NCI-H2171 treated with DMSO at 0.1 percent for 48 hours (cell line): ENCODE measurements at places on chromosomes 6 and 20.

GRCh38 chr6:157521362-157522335, 140.7 kb downstream of the ZDHHC14 start:
- no peak for DNase-seq

GRCh38 chr20:32474009-32474716, 111.0 kb downstream of the NOL4L start:
- no peak for DNase-seq

DNA sequence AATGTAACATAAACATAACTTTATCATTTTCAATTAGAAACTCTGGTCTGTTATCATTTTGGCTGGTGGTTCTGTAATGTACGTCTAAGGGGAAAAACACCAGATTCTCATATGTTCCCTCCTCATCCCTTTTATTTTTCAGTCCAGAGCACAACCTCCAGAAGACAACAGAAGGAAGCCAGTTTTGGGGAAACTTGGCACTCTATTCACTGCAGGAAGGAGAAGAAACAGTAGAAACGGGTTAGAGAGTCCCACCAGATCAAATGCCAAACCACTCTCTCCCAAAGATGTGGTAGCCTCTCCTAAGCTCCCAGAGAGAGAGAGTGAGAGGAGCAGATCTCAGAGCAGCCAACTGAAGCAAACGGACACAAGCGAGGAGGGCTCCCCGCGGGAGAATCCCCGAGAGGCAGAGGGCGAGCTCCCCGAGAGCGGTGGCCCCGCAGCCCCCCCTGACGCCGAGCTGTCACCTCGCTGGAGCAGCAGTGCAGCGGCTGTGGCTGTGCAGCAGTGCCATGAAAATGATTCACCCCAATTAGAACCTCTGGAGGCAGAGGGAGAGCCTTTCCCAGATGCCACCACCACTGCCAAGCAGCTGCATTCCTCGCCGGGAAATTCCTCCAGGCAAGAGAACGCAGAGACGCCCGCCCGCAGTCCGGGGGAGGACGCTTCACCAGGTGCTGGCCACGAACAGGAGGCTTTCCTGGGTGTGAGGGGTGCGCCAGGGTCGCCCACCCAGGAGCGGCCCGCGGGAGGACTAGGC, 117.8 kb downstream of the RTN4IP1 start:
- DNase-seq, result peak; percentile 5

DNA sequence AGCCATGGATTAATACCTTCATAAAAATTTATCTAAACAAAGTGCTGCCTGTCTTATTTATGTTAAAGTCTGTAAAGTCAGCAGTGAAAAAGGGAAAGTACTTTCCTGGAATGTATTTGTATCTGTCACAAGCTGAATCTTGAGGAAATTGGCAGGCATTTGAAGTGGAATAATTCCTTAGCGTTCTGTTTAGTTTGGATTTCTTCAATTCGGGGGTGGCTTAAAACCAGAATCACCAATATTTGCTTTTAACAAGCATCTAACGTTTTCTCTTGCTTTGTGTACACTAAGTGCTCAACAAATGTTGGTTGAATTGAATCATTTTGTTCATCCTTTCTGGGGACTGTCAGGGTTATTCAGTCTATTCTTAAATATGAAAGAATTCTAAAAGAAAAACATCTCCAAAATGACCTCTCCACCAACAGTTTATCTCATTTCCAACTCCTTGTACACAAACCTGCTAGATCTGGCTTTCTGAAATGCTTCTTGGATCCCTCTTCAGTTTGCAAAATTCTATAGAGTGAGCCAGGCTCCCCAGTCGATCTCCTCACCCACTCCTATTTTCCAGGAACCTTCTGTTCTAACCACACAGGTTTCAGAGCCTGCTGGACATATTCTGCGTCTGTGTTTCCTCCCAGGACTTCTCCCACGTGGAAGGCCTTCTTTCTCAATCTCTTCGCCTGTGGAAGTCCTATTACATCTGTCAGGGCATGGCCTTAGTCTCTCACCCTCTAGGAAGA, 2.0 kb upstream of the NPEPL1 start:
- no peak for DNase-seq

DNA sequence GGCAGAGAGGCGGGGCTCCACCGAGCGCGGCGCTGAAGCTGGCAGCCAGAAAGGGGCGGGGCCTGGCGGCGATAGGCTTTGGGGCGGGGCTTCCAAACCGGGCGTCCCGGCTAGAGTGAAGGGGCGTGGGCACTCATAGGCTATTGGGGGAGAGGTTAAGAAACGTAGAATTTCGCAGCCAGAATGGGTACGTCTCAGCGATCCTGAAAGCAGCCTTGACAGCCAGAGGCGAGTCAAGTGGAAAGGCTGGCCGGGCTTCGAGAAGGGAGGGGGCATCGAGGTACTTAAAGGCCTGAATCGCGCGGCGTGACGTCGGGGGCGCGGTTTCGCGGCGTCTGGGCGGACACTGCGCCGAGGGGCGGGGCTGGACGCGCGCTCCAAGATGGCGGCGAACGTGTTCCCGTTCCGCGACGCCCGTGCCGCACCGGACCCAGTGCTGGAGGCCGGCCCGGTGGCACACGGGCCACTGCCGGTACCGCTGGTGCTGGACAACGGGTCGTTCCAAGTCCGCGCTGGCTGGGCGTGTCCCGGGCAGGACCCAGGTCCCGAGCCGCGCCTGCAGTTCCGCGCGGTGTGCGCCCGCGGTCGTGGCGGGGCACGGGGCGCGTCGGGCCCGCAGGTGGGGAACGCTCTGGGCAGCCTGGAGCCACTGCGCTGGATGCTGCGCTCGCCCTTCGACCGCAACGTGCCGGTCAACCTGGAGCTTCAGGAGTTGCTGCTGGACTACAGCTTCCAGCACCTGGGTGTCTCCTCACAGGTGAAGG, at the start of gene ACTR5:
ACTR5 (plus strand) TSS at position 364 of the 764 bp plus-strand sequence; CDS start at position 383, 19 bp downstream.
- peak; percentile 97 for DNase-seq

DNA sequence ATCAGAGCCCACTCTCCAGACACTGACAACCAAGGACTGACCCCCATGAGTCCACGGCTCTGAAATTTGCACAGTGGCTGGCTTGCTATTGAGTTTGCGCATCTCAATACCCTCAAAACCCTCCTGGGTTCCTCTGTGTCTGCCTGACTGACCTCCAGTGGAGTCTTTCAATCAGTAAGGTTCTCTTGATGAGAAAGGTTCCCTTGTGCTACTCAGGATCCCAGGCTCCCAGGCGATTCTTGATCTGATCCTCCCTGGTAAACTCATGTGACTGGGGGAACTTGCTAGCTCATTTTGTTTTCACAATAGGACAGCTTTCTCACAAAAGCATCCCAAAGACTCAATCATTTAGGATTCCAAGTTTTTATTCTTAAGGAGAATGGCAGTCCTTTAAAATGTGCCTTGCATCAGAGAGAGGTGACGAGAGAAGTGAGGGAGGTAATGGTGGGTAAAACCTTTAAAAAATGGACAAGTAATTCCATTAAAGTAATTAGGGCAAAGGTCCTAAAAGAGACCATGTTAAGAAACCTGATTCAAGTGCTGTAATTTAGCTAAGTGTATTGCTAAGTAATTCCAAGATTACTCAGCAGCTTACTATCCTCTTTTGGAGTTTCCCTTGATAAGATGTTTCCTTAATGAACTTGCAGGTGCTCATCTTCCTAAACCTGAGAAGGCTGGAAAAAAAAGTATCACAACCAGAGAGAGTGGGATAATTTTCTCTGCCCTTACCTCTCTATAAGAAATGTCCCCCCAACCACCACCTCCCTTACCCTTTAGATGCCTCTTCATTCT, 304.7 kb upstream of the SGK1 start:
- DNase-seq, result no peak

GRCh38 chr6:44715188-44715587, 327.7 kb downstream of the CDC5L start:
- DNase-seq, result no peak

- no peak for DNase-seq
Observed at GRCh38 chr20:50600281-50600895, 90.2 kb downstream of the PTPN1 start.

- no peak for DNase-seq
Observed at GRCh38 chr6:157268396-157268795, 54.9 kb downstream of the TMEM242 start.

- DNase-seq, result no peak
Observed at GRCh38 chr6:97052896-97053295, 128.4 kb downstream of the KLHL32 start.

- no peak for DNase-seq
Observed at GRCh38 chr20:22663528-22664025, 79.2 kb upstream of the FOXA2 start.

GRCh38 chr6:138309695-138310094, 68.0 kb upstream of the SMIM28 start:
- no peak for DNase-seq

DNA sequence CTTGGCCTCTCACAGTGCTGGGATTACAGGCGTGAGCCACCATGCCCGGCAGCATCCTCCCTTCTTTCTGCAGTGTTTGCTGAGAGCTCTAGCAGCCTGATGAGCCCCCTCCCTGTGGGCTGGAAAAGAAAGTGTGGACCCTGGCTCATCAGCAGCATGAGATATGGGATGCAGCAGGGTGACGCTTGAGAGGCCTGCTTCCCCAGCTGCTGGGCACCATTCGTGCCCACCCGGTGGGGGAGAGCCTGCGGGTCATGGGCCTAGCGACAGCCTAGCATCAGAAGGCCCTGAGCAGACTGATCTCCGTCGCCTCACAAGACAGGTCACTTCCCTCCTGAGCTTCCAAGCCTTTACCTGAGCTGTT, 16.0 kb upstream of the CCDC167 start:
- no peak for DNase-seq

DNA sequence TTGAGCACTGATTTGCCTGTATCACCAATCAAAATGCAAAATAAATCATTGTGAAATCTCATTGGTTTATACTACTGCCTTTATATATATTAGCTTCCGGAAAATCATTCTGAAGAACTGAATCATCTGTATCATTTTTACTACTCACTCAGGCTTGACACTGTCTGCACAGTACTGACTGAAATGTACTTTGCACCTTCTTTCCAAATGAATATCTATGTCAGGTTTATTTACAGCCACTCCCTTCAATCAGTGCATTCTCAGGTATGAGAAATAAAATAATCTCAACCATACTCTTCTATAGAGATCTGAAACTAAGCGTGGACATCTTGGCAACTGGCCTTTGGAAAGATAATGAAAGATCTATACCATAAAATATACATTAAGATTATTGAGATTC, 2.7 kb downstream of the KHDRBS2 start:
- DNase-seq, result no peak

DNA sequence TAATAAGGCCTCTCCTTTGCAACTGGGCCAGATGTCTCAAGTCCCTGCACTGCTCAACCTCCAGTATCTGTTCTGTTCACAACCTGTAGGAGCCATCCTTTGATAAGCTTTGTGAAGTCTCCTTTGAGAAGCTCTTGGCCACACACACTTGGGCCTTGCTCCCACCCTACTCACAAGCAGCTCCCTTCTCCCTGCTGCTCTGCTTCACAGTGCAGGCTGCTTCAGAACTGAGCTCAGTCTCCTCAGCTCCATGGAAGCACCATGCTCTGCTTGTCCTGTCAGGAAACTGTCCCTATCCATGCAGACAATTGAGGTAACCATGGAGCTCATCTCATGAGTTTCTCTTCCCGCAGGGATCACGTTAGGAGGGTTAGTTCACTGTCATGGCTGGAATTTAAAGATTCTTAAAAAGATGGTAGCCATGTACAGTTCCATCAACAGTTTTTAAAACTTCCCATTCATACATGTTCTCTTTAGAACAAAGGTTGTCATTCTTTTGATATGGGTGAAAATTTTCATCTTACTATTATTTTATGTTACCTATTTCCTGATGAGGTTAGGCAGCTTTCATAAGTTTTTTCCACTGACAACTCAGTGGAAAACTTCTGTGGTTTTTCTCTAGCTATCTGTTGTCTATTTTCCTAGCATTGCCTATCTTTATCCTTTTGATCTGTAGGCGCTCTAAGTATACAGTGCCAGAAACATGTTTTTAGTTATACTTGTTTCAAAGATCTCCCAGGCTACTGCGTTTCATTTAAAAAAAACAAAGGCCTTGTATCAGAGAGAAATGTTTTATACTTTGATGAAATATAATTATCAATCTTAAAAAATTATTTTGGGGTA, 62.6 kb downstream of the AK9 start:
- DNase-seq, result no peak

DNA sequence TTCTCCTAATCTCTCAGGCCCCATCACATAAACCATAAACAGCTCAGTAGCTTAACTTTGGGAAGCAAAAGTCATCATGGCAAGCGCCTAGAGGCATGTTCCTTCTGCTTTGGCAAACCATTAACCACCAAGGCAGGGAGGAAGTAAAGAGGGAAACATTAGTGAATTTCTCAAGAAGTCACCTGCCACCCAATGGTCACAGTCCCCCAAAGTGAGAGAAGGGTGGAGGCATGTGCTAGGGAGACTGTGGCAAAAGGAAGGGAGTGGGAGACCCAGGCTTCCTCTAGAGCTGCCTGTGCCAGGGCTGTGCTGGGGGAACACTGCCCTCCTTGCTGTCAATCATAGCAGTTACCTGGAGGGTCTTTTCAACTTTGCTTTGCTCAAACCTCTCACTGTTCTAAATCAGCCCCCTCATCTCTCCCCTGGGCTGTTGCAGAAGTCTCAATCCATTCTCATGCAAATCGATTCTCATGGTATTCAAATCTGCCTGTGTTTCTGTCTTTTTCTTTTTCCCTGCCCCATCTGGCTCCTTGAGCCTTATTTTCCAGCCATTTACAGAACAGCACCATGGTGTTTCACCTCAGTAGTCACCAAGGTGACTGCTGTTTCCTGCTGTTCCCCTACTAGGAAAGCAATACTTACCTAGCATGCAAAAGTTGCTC, 1.8 kb upstream of the RNF24 start:
- no peak for DNase-seq

- no peak for DNase-seq
Observed at GRCh38 chr6:39892490-39893129, 41.7 kb downstream of the MOCS1 start.
